Activated CD4-positive, CD25-positive, alpha-beta regulatory T cell treated with anti-CD3 and anti-CD28 coated beads, Interleukin-2, amount 50 U/mL, for 16 hours (primary cell): ENCODE measurements at places on chromosomes 1 and 21.

DNA sequence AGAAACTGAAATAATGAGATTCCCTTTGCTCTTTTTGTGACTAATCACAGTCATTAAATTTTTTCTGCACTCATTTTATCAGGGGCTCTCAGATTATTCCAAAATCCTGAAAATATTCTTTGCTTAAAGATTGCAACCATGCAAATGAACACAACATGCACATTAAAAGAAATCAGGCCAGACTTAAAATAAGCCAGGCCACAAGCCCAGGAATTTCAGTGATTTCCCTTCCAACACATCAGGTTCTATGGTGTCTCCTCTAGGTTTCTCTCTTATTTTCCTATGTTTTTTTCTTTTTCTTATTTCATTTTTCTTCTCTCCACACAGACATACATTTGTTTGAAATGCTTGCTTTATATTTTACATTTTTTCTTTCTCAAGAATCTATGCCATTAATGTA, 65.3 kb downstream of the NIBAN1 start:
- no peak for DNase-seq

GRCh38 chr1:76951153-76951552, 83.9 kb downstream of the ST6GALNAC5 start:
- DNase-seq, result no peak

- no peak for DNase-seq
These were observed 45.0 kb upstream of the KIRREL1 start for GRCh38 chr1:157948312-157949073.

GRCh38 chr1:183544598-183545297, 45.5 kb downstream of the NCF2 start:
- DNase-seq, result no peak
